Neural progenitor cell (in vitro differentiated cells): ENCODE measurements at places on chromosomes 5 and 9.

DNA sequence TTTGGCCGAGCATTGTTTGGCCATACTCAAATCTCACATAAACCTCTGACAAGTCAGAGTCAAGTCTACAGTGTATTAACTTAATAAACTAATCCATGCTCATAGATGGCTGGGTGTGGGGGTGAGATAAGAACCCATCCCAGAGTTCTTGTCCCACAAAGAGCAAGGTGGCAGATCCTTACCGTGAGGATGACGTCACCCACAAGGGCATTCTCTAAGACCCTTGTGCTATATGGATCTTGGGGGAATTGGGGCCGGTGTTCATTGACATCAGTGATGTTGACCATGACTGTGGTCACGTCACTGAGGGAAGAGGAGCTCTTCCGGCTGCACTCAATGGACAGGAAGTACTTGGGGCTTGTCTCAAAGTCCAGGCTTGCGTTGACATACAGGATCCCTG lies 62.1 kb downstream of the FAT2 start:
- no peak for DNase-seq

DNA sequence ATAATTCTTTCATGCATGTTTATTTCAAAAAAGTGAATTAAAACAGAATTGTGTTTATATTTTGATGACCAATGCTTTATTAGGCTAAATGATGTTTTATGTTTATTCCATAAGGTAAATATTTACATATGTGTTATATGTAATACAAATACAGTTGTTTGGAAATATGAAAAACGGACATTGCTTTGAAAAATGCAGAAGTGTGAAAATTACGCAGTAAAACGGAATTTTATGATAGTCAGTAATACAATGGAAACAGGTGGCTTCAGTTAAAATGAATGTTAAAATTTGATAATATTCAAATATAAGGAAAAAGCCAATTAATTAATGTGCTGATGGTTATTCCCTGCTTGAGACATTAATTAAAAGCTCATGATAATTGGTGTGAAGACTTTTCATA lies 1633.8 kb downstream of the MAT2B start:
- DNase-seq, result no peak

GRCh38 chr5:120545007-120545406 lies 80.9 kb downstream of the PRR16 start:
- DNase-seq, result no peak

- no peak for DNase-seq
Observed at GRCh38 chr9:3035579-3036332, 191.9 kb upstream of the PUM3 start.

GRCh38 chr9:118896324-118897000 lies 472.8 kb downstream of the BRINP1 start:
- no peak for DNase-seq

DNA sequence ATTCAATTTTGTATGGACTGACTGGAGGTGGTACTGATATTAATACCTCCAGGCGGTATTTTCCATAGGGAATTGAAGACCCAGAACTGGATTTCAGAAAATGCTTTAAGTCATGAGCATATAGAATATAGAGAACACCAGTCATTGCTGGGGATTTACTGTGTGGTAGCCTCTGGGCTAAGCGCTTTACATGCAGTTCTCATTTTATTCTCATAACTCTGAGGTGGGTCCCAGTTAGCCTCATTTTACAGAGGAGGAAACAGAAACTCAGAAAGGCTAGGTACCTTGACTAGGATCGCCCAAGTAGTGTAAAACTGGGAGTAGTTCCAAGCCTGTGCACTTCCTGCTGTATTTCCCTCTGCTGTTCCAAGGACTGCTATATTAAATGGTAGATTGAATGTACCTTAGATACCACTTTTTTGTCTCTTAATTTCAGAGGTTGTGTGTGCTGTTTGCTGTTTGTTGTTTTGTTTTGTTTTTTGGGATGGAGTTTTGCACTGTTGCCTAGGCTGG lies 13.8 kb downstream of the SLC44A1 start:
- DNase-seq, result no peak

DNA sequence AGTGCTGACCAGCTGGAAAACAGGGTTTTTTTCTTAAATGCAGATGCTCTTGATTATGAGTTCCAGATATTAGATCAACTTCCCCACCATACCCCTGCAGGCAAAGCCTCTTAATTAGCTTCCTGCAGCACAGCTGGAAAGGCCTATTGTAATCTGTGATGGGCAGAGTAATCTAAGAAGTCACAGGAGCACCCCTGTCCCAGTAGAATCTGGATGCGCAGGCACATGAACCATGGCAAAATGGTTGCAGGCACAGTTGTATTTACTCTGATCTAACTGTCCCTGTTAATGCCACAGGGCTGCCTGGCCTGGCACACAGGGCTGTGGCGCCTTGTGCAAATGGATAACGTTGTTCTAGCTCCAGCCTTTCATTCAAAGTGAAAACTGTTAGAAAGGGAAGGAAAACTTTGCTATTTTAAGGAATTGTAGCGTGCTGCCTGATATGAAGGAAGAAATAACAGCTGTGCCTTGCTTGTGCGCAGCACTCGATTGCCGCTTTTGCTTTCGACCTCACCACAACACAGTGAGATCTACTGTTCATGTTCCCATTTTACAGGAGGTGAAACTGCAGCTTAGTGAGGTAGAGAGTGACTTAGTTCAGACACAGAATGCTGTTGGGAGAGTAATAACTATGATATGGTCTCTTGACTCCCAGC lies 2.3 kb downstream of the TGFBI start:
- peak; percentile 39 for DNase-seq

GRCh38 chr5:173392-174290 lies 17.7 kb upstream of the LRRC14B start:
- DNase-seq, result no peak

DNA sequence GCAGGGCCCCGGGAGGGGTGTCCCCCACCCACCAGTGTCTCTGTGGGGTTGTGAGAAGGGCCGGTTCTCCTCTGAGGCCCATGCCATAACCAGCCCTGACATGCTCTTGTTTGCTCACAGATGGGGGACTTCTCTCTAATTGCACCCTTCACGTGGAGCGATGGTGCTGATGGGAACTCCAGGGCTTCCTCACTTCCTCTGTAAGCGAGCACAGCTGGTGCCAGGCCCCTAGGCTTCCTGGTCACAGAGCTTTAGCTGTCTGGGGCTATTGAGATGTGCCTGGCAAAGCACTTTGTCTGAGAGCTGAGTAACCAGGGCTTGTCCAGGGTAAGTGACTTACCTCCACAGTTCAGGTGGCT lies 36.4 kb downstream of the PHF2 start:
- no peak for DNase-seq

- no peak for DNase-seq
Observed at GRCh38 chr5:83026516-83026915, 50.7 kb downstream of the TMEM167A start.

DNA sequence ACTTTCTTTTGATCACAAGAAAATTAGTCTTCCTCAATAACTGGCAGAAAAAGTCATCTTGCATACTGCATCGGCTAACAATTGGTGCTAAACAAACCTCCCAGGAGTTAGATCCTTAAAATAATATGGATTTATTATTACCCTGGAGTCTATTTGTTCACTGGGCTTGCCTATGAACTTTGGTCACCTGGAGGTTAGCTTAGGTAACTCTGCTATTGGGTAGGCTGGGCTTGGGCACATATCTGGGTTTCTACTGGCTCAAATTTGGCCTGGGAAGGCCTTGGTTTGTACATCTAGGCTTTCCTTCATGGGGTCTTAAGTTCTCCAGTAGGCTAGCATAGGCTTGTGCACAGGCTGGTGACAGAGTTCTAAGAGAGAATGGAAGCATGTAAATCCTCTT lies 279.9 kb downstream of the RASEF start:
- DNase-seq, result no peak

DNA sequence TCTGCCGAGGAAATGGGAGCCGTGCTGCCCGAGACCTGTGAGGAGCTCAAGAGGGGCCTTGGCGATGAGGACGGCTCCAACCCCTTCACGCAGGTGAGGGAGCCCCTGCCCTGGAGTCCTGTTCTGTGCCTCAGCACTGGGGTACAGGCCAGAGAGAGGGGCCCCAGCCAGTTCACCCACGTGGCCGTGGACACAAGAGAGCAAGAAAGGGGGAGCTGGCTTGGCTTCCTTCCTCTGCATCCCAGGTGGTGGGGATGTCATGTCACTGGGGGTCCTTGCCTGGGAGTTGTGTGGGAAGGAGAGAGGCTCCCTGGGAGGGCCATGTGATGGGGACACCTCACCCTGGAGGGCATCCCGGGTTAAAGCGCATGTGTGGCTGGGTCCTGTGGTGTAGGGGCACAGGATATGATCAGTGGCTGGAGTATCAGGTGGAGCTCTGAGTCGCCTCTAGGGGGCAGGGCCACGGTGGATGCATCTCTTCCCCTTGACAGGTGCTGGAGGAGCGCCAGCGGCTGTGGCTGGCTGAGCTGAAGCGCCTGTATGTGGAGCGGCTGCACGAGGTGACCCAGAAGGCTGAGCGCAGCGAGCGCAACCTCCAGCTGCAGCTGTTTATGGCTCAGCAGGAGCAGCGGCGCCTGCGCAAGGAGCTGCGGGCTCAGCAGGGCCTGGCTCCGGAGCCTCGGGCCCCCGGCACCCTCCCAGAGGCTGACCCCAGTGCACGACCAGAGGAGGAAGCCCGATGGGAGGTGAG lies 7.5 kb downstream of the N4BP3 start:
- DNase-seq, result peak; percentile 86

DNA sequence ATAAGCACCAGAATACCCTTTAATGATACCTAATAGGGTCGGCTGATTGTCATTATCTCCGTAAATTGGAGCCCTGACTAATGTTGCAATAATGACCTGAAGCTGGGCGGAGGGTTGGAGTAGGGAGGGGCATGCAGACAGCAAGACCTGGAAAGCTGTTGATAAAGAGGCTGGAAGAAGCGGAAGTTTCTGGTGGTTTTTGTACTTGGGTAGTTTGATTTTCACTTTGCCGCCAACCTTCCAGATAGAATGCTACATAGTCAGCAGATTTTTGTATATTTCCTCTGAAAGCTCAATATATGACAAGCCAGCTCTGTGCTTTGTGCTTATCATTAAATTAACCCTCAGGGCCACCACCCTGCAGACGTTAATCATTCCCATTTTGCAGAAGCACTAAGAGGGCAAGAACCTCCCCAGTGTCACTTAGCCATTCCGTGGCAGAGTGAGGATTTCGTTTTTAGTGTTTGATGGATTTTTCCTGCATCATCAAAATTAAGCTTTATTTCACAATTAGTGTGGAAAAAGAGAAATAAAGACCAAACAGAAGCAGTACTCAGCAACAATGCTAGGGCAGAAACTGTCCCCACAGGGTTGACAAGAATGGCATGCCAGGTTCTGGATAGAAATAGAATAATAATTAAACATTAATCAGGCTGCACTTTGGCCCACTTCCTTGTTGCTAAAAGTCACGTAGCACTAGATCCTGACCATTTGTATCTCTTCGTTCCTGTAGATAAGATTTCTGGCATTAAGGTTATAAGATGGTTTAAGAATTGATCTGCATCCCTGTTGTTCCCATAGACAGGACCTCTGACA lies 34.7 kb downstream of the DIRAS2 start:
- DNase-seq, result no peak

DNA sequence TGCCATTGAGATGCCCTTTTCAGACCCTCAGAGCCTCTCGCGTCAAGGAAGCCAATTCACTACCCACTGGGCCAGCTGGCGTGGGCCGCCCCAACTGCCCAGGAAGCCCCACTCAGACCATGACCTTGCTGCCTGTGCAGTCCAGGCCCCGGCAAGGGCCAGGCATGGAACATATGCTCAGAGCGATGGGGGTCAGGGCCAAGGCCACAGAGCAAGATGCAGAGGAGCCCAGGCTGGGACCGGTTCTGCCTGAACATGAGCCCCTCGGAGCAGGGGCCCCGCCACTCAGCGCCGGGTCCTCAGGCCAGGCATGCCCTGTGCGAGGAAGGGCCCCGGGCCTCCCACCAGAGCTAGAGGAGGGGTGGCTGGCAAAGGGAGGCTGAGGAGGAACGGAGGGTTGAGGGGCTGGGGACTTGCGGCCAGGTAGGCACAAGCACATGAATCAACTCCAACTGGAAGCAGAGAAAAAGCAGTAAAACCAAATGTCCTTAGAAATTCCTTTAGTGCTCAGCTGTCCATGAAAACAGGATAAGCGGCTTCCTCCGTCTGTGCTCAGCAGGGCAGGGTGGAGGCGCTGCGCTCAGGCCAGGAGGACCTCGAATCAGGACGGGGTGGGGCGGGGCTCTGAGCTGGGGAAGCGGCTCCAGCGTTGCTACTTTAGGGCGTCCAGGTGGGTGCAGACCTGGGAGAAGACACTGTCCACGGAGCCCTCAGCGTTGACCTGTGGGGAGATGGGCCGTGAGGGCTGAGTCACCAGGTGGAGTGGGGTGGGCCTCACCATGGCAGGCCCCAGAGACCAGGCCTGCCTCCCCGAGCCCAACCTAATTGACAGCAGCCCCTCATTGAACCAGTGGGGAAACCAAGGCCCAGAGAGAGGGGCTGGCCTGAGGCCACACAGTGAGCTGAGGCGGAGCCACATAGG lies 9.9 kb downstream of the AK1 start:
- peak; percentile 37 for DNase-seq

DNA sequence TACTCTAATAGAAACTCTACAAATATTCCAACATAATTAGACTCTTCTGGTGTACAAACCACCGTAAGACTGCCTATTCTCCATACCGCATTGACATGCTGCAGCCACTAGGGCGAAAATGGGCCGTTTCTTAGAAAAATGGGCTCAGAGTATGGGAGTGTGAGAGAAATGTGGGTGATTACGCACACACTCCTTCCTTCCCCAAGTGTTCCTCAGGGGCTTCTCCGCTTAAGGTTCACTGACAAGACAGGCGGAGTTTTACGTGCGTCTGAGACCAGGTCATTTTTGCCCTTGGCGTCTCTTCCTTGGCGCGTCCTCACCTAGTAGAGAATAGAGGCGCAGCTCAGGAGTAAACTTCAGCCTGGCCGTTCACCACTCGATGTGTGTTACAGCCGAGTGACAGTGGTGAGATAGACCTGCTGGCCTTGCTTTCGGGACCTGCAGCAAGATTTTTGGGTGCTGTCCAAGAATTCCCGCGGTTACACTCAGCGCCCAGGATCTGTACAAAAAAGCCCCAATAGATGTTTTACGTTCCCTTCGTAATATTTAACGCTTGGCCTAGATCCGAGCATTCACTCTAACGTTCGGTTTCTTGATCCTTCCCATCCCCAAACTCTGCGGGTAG lies 1.8 kb upstream of the NTRK2 start:
- DNase-seq, result peak; percentile 58

DNA sequence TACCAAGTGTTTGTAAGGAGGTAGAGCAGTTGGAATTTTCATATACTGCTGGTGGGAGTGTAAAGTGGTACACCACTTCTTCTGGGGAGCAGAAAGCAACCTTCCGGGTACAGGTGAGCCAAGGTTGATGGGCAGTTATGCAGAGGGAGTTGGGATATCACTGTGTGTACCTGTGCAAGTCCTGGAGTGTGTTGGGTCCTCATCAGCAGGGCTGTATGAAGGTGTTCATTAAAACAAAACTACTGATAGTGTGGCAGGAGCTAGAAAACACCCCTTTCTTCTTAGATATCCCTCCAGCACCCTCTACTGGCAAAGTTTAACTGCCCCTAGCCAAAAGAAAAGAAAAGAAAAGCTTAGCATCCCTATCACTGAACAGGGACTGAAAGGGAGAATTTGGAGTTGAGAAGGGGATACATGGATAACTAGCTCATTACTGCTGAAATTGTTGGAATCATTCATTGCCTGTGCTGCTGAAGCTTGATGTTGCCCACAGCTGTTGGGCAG lies 10.7 kb downstream of the MARCHF6 start:
- no peak for DNase-seq
